NCI-H460 (cell line): ENCODE measurements at places on chromosomes 3 and 15.

DNA sequence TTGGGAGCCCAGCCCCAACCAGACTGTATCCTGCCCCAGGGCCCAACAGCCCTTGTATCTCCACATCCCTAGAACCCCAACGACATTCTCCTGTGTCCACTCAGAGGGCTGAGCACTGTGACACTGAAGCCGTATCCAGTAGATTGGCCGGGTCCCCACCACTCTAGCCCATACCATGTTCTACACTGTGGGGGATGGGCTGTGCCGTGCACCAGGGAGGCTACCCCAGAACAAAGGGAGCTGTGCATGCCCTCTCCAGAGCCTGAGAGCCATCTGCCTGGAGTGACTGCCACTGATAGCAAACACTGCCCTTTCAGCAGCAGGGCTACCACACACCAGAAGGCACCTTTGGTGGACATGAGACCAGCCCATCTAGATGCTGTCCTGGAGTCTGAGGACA lies 37.1 kb upstream of the CP start:
- no peak for DNase-seq

- no peak for DNase-seq
Measured at GRCh38 chr3:32583708-32584107, 13.1 kb upstream of the DYNC1LI1 start.

DNA sequence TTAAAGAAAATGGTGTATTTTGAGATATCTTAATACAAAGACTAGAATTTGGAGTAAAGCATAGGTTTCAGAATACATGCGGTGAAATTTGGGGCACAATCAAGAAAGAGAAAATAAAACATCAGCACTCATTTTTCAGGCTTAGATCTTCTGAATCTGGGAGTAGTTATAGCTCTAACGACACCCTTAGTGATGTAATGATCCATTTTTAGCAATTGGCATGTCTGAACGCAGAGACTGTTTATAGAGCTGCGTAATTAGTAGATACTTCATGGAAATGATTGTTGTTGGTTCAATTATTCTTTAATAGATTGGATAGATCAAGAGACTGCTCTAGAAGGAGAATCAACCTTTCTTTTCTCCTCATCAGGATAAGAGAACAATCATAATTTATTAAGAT lies 47.5 kb upstream of the SNRK start:
- no peak for DNase-seq

GRCh38 chr3:150035910-150036612 lies 65.4 kb upstream of the PFN2 start:
- no peak for DNase-seq

DNA sequence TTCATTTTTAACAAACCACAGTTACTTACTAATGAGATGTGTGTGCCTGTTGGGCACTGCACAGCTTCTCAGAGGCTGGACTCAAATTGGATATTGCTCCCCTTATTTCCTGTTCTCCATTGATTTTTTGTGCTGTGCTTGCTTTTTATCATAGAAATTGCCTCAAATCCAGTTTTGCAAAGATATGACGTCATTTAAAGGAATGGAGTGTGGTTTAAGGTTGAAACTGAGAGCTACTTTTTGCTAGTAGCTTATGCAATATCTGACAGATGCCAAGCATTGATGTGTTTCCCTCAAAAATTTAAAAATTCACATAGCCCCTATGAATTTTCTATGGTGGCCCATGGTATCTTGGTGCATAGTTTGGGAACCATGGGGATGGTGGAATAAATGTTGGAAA lies 67.7 kb upstream of the ROPN1 start:
- DNase-seq, result no peak

DNA sequence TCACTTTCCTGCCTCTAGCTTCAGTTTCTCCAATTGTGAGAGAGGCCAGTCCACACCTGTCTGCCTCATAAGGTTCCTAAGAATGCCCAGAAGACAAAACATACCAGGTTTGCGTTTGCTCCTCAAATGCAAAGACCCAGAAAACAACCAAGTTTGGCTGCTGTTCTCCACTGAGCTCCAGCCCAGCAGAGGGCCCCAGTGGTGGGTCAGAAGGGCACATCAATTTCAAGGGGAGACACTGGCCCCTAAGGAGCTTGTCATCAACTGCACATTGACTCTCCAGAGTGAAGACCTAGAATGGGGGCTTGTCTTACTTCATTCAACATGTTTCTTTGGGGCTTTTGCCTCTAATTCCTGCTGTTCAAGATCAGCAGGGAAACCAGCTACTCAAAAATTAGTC lies 127.9 kb upstream of the SLC6A11 start:
- DNase-seq, result no peak

DNA sequence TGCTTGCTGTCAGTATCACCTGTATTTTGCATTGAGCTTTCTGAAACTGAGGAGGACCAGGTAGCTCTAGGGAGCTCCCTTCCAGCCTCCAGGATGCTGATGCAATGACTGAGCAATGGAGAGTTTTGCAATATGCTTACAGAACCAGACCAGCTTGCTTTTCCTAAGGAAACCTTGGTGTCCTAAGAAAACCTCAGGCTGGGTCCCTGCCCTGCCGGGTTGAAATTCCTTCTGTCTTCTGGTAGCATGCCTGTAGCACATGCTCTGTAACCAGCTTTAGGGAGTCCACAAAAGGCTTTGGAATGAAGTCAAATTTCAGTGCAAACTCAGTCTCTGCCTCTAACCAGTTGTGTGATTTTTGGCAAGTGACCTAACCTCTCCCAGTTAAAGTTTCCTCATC lies 65.8 kb upstream of the GSK3B start:
- peak; percentile 95 for DNase-seq

- DNase-seq, result no peak
Measured at GRCh38 chr3:142105991-142106390, 43.4 kb downstream of the TFDP2 start.

DNA sequence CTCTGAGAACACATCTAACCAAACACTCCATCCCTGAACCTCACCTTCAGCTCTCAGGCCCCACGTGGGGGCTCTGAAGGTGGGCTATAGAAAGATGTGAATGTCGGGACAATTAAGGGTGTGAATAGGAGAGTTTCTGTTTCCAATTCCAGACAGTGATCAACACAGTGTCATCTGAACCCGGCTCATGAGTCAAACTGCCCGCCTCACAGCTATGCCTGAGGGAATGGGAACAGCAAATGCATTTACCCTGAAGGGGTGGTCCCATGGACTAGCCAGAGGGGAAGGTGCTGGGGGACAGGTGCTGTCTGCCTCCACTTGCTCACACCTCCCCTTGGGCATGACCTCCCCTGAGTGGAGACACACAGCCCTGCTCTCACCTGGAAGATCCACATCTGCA lies 6.3 kb downstream of the RTP2 start:
- DNase-seq, result no peak

GRCh38 chr3:133283958-133284807 lies 115.7 kb upstream of the BFSP2 start:
- no peak for DNase-seq

- no peak for DNase-seq
Measured at GRCh38 chr3:169562988-169563774, 100.3 kb downstream of the MECOM start.

- peak; percentile 47 for DNase-seq
Measured at GRCh38 chr3:49351521-49352011, 6.6 kb downstream of the GPX1 start.

- DNase-seq, result no peak
Measured at GRCh38 chr15:90989040-90989768, 5.1 kb downstream of the PRC1 start.

DNA sequence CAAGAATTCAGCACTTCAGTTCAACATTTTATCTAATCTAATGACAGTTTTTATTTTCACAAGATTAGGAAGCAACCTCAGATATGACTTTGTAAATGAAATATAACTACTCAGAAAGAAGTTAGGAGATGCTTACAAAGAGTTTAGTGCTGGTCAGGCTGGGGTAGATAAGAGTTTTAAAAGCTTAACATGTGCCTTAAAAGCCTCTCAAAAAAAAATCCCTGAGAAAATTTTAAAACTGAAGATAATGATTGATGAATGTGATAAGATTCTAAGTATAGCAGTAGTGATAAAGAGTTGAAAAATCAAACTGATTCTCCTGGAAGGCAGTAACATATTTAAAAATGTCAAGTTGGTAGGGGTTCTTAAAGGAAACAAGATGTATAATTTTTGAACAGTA lies 478.2 kb downstream of the NLGN1 start:
- no peak for DNase-seq

DNA sequence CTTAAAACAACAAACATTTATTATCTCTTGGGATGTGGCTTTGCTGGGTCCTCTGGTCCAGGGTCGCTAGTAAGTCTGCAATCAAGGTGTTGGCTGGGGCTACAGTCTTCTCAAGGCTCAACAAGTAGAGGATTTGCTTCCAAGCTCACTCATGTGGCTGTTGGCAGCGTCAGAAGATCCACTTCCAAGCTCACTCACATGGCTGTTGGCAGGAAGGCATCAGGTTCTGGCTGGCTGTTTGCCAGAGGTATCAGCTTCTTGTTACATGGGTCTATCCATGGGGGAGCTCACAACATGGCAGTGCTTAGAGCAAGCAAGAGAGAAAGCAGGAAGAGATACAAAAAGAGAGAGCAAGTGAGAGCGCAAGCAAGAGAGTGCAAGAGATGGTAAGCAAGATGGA lies 15.0 kb upstream of the BNC1 start:
- no peak for DNase-seq

GRCh38 chr15:39645138-39645975 lies 64.5 kb downstream of the THBS1 start:
- DNase-seq, result no peak

- DNase-seq, result no peak
Measured at GRCh38 chr3:30167541-30168011, 438.8 kb upstream of the TGFBR2 start.

DNA sequence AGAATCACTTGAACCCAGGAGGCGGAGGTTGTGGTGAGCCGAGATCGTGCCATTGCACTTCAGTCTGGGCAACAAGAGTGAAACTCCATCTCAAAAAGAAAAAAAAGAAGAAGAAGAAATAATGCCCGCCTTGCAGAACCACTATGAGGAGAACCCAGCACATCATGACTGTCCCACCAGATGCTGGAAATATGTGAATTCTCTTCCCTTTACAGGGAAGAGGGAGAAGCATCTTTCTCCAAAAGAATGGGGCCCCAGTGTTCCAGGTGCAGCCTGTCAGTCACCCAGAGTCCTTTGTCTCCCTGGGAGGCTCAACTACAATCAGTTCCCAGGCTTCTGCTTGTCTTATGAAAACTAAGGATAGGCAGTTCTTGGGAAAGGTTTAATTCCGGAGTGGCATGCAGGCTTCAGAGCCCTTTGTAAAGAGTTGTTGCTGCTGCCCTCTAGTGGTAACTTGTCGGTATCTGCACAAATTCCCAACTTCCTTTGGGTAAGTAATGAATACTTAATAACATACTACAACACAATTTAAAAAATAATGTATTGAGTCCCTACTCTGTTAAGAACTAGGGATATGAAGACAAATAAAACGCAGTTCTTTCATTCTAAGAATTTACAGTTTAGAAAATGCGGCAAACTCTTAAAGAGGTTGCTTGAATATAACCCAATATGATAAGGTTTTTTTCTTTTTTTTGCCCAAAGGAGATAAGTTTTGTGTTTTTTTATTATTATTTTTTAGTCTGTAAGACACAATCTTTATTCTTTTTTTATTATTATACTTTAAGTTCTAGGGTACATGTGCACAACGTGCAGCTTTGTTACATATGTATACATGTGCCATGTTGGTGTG lies 18.6 kb upstream of the TICRR start:
- peak; percentile 67 for DNase-seq
